ENCODE measurements at places on chromosomes 4 and X.

DNA sequence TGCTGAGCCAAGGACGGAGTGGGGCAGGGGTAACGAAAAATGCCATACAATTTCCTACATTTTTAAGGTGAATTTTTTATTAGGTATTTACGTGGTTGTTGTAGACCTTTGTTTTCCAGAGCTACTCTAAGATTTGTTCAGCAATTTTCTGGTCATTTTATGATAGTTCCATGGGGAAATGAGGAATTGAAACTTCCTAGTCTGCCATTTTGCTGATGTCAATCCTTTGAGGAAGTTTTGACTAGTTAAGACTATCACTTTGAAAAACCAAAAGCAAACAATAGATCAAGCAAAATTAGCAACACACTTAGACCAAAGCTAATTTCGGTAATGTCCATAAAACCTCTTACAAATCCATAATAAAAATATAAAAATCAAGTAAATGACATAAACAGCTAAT lies 7.0 kb upstream of the TLR3 start:
- no peak for DNase-seq

DNA sequence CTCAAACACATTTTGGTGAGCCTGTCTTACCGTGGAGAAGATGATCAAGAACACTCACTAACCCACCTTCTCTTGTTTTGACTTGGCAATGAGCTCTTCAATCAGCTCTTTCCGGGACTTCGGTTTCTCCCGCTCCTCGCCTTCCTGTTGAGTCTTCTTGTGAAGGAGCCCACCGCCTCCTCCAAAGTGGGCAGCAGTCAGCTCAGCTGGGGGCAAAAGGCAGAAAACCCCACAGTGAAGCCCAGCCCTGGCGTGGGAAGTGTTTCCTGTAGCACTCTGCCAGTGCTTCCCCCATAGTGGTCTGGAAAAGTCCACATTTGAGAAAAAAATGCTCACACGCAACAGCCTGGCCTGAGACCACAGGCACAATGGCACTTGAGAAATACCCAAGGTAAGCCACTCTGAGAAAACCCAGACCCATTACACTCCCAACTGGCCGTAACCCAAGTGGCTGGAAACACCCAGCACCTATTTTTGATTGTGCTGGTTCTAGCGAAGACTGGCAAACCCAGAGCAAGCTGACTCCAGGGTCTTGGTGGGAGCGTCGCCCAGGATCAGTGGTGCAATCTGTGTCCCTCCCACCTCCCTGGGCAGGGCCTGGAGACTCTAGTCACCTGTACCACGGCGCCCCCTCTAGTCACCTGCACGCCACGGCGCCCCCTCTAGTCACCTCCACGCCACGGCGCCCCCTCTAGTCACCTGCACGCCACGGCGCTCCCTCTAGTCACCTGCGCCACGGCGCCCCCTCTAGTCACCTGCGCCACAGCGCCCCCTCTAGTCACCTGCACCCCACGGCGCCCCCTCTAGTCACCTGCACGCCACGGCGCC lies 8.6 kb downstream of the NOP14 start:
- no peak for DNase-seq

DNA sequence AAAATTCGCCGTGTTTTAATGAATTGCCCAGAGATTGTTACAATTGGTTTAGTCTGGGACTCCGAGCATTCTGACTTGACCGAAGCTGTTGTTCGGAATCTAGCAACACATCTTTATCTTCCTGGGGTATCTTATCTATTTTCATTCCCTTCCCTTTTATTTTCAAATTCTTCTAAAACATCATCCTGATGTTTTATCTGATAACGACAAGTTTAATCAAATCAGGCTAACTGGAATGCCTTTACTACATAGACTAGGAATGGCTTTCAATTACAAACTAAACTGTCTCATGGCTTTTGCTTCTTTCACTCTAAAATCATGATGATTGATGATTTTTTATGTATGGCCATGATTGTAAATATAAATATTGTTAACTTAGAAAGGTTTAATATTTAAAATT lies 48.0 kb downstream of the USP53 start:
- no peak for DNase-seq

- no peak for DNase-seq
Observed at GRCh38 chr4:39384563-39384962, 18.4 kb upstream of the RFC1 start.

All from endothelial cell of umbilical vein (primary cell).